ENCODE measurements at places on chromosomes 2 and 18.

DNA sequence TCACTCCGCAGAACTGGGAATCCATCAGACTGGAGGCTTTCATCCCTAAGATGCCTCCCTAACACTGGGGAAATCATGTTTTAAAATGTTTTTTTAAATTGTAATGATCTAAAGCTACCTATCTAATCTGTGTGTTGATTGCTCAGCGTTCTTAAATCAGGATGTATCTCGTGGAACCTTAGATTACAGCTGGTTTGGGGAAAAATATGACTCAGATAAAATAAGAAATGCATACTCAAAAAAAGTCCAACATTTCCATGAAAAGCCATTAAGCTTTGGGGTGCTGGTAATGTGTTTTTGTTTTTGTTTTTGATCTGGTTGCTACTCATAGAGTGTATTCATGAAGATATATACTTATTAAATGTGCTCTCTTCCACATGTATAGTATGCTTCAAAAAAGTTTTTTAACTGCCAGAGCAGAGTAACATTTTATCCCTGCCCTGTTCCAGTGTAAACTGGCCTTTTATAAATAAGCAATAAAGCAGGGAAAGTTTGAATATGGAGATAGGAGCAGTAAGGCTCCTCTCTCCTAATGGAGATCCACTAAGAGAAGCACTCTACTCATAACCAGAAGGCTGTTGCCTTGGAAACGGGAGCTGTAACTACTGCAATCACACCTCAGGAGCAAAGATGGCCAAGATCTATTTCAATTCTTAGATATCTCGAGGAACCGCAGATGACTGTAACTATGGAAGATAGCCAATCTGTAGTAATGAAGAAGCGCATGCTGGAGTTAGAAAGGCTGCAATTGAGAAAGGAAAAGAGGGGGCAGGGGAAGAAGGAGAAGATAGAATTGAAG, 41.6 kb downstream of the ANKRD44 start:
- DNase-seq, result no peak

GRCh38 chr2:216335252-216335651, 37.0 kb downstream of the MARCHF4 start:
- DNase-seq, result no peak

DNA sequence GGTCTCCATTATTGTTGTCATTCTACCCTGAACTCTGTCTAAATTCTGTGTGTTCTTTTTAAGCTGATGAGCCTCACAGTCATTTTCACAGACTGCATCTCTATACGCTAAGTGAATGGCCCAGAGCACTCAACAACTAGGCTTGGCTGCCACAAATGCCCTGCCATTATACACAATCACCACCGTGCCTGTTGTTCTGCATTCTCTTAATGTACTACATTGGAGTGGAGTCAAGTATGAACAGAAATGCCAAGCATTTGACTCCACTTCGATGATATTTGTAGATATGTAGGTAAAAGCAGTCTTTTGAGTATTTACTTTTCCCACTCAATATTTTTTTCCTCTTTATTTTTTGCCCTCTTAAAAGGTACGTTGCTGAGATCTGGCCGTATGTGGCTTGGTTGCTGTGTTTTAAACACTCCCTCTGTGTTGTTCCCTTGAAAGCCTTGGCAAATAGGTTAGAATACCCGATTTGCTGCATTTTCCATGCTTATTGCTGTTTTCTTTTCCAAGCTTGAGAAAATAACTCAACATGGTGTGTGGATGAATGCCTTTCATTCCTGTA, 36.2 kb upstream of the TMEFF2 start:
- no peak for DNase-seq

DNA sequence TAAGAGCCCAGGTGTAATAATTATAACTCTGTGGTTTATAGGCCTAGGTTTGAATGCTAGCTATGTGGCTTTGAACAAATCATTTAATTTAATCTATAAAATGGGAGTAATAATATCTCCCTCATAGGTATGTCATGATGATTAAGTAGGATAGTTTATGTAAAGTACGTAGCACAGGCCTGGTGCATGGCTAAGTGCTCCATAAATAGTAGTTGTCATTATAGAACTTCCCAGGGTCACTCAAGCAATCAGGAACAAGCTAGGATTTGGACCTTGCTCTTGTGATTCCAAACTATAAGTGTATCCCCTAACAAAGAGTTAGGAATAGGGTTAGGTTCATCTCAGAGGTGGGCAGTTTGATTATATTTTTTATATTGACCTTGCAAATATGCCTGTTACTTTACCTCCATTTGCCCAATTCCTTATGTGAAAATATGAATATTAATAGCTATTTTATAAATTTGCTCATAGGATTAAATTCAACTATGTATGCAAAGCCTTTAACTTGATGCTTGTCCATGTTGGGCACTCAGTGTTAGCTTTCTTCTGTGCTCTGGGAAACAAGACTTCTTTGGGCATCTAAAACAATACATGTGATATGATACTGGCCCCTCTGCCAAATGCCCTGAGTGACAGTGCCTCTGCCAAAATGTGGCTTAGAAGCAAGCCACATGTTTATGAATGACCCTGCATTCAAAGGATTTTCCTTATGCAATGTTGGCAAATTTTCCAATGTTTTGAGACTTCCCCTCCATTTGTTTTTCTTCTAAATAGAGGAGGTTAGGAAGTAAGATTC, 353.6 kb downstream of the KIAA1328 start:
- no peak for DNase-seq

DNA sequence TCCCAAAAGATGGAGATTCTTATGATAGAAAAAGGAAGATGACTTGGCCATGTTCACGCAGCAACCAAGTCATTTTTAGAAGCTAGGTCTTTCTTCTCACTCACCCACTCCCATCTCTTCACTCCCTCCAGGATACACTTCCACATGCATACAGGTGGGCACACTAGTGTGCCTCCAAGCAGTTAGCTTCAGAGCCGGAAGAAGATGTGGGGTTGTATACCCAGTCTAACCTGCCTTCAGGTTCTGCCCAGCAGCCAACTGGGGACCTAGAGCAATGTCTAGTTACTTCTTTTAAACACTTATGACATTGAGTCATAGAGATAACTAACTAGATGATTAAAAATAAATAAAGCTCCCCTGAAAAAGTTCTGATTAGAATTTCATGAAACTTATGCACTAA, 21.8 kb upstream of the TANK start:
- DNase-seq, result no peak

GRCh38 chr2:55154525-55155030, 77.5 kb downstream of the CLHC1 start:
- DNase-seq, result no peak

DNA sequence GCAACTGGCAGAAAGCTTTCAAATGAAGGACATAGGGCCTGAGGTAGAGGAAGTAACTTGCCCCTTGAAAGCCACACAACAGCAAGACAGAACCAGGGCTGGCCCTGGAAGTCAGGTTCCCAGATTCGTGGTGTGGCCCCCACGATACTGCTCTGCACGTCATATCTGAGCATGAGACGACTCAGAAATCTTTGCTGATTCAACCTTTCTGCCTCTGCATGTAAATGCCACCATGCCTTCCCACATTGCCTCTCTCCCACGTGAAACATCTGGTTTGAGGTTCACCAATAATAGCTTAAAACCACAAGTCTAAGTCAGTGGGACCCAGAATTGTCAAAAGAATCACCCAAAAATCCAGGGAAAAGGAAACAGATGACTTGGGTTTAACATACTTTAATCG, 214.0 kb upstream of the TRIB2 start:
- peak; percentile 44 for DNase-seq

GRCh38 chr2:191312662-191313061, 67.5 kb downstream of the MYO1B start:
- no peak for DNase-seq

- DNase-seq, result no peak
Observed at GRCh38 chr2:29519338-29519925, 402.0 kb downstream of the ALK start.

DNA sequence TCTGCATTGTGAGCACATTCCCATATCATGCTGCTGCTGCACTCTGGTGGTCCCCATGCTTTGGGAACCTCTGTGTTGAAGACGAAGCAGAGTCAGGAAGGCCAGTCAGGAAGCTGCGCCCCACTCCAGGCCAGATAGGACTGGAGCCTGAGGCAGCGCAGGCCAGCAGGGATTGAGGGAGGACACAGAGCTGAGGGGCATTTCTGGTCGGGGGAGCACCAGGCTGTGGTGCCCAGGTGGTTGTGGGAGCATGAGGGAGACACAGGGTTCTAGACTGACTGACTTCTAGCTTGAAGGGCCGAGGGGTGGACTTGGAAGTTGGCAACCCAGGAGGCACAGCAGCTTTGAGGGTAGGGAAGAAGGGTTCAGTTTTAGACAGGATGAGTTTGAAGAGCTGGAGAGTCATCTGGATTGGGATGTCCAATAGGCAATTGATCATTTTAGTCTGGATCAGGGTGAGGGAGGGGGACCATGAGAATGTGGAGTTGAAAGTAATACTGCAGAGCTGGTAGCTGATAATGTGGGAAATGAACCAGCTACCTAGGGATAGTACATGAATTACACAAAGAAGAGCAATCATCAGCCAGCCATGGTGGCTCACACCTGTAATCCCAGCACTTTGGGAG, 1.4 kb upstream of the ACTG2 start:
- DNase-seq, result no peak

- DNase-seq, result no peak
Observed at GRCh38 chr18:62187543-62188510, 772 bp downstream of the RELCH start.

DNA sequence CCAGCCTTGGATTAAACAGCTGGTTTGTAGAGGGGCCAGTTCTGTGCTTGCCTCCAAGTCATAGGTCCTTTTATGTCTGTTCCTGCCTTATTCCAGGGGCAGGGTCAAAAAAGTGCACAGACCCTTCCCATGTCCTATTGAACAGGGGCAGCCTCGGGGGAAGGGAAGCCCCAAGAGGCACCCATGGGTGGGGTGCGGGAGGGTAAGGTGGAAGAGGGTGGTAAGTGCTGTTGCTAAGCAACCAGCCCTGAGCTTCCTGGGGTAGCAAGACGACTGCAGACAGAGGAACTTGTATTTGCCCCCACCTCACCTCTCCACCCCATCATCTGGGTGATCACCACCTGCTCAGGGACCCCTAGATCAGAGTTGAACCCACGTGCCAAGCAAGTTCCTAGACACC, 7.7 kb downstream of the DNMT3A start:
- no peak for DNase-seq

DNA sequence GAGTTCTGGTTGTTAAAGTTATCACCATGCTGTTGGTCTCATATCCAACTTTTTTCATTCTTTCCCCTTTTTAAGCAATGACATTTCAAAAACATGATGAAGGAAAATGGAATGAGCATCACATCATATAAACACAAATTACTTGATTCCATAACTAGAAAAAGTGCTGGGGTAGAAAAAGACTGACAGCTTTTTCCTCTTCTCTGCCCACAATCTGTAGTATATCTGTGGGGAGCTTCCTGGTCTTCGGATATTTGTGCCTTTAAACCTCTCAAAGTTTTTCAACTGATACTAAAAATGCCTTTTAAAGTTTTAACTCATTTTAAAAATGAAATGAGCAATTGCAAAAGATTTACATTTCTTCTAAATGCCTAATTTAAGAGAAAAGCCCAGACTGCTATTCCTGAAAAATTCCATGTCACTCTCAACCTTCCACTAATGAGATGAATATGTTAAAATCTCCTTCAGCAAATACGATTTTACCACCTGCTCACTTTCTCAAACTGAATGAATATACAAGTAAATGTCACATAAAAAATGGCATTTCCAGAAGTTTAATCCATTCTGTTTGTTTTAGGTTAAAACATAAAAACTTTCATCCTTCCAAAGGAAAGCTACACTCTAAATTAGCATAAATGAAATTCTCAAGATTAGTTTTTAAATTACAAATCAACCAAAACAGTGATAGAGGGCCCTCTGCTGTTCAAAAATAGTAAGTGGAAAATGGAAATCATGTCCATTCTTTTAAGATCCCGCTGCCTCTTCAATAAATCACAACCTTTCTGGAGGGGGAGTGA, 2.1 kb downstream of the DNAH7 start:
- no peak for DNase-seq

DNA sequence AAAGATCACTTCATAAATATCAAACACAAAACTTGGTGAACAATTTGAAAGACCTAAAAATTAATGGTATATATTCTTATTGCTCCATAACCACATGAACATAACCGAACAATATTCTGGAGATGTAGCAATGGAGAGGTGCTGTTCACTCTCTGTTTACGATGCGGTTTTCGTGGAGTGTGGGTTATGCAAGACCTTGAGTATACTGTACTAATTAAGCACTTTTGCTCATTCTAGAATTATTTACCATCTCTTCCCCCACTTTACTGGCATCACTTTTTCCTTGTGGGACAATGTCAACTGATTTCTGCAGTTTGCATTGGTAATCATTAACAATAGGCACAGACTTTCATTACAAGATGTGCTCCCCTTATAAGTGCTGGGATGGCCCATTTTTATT, 97.6 kb downstream of the RAPH1 start:
- no peak for DNase-seq

GRCh38 chr2:124369181-124369580, 344.1 kb downstream of the CNTNAP5 start:
- no peak for DNase-seq

DNA sequence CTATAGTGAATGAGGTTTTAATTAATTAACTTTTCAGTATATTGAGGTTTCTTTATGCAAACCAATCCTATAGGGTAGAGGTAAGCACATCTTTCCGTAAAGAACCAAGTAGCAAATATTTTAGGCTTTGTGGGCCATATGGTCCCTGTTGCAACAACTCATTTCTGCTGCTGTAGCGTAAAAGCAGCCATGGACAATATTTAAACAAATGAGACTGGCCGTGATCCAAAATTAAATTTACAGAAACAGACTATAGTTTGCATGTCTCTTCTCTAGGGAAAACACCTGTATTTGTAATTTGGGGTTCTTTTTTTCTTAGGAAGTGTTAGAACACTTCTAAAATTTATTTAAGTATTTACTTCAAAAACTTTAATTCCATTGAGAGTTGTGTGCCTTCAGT, 104.3 kb downstream of the KYNU start:
- no peak for DNase-seq

GRCh38 chr18:74282755-74283554, 8.8 kb downstream of the CYB5A start:
- DNase-seq, result no peak

DNA sequence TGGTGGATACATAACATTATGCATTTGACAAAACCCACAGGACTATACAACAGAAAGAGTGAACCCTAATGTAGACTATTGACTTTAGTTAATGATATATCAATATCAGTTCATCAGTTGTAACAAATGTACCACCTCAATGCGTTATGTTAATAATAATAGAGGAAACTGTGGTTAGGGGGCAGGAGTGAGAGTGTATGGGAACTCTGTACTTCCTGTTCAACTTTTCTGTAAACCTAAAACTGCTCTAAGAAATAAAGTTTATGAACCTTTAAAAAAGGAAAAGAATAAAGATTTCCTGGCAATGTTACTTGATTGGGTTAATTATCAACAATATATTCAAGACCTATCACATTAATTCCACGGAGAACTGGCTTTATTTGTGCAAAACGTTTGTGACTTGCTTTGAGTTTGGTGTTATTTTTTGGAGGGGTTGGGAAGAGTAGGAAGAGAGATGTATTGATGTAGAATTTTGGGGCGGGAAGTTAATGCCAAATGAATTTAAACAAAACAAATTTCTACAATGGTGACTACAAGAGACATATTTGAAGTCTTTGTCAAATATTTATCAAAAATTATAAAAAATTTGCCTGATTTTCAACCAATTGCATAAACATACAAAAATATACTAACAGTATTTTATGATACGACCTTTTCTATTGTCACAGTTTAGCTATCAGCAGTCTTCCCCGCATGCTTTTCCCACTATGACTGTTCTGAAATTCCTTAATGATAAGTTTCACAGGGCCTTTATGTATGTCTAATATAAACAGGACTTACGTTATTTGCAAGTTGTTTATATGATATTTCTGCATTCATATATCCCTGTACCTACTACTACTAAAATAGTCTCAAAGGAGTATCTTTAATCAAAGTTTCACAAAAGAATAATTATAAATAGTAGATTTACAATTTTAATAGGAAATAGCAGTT, 2.1 kb upstream of the RTN4 start:
- DNase-seq, result no peak
